Cerebellar nuclear complex (tissue), 1 donor: ENCODE measurements at places on chromosomes 12 and 14.

DNA sequence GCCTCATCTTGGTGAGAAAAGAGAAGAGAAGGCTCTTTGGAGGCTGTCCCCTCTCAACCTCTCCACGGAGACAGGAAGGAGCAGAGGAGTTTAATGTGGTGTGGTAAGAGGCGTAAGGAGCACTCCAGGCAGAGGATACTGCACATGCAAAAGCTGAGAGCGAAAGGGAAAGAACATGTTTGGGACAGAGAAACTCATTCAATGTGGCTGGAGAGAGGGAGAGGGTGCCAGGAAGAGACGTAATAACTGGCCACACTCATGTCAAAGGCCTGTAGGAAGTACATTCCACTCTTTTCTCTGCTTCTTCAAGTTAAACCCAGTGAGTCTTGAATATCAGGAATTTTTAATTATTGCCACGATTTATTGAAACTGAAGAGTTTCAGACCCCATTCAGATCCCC, 12.0 kb downstream of the VDR start:
- no peak for DNase-seq

DNA sequence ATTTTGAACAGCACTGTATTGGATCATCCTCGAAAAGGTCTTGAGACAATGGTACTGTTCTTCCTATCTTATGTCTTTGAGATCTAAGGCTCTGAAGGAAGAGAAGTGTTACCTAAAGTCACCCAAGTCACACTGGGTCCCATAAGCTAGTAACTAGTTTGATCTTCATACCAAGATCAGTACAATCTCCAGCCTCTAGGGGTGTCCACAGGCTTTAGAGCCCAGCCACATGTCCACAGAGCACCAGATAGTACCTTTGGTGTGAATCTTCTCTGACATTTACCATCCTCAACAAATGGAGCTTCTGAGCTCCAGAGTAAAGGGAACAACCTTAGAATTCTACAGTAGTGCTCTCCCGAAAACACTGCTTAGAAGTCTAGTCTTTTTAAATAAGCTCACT, 78.7 kb downstream of the KSR2 start:
- no peak for DNase-seq

DNA sequence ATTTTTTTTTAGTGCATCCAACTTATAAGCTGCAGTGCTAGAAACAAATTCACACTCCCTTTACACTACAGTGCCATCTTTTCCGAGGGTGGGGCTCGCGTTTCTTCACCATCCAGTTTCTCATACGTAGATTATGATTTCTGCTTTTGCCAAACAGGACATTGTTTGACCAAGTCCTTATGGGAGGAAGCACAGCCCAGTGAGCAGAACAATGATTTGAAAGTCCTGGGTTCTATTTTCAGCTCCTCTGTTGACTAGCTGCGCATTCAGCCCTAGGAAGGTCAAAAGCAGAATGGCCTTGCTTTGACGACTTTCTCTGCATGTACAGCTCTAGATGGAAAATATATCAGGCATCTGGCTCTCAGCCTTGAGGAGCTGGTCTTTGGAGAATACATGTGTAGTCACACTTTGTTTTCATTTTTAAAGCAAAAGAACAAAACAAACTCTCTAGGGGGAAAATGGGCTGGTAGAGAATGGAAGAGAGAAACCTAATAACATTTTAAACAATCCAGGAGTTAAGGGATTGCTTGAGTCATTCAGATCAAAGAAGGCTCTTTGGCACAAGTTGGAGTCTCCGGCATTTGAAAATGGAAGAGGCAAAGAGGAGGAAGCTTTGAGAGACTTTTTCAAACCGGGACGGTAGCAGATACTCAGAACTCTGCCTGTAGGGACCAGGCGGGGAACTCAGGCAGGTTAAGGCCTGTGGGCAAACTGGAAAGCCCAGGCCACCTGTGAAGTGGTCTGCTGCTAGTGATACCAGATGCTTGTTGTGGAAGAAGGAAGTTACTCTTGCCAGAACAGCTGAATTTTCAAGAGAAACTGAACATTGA, 257.3 kb upstream of the PLEKHG7 start:
- DNase-seq = no peak

- DNase-seq = no peak
Measured at GRCh38 chr14:51582437-51582836, 69.3 kb upstream of the FRMD6 start.

DNA sequence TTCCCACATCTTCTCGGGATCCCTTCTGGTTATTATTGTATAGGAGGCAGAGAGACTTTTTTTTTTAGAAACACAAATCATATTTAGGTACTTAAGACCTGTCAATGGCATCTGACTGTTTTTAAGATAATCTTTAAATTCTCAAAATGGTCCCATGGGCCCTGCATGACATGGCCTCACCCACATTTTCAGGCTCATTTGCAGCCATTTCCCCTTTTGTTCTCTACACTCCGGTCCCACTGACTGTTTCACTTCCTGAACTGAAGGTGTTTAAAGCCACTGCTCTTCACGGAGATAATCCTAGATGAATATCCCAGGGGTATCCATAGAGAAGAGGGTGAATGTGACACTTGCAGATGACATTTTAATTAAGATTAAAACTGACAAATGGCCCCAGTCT, 12.3 kb upstream of the C12orf71 start:
- DNase-seq = no peak

- no peak for DNase-seq
Measured at GRCh38 chr12:25497021-25497420, 56.1 kb downstream of the LMNTD1 start.
